Jurkat, Clone E6-1 (cell line): ENCODE measurements at places on chromosomes 5 and 9.

DNA sequence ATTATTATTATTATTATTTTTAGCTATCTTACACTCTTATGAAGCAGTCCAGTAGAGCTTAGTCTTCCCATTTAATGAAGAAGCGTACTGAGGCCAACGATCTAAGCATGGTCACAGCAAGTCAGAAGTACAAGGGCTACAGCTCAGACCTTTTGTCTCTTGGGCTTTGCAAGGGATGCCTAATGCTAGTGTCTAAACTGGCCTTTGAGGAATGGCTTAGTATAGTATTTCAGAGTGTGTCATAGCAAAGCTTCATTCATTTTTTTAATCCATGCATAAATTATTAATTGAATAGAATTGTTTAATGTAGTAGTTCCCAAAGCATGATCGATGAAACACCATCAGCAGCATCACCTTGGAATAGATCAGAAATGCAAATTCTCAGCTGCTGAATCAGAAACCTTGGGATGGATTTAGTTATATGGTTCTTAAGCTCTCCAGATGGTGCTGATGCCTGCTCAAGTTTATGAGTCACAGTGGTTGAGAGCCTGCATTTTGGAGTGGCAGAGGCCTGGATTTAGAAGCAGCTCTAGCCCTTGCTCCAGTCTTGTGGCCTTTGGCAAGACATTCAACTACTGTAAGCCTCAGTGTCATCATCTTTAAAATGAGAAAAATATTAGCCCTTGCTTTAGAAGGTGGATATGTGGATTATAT is 6.1 kb downstream of the IL12B start:
- DNase-seq, result no peak

GRCh38 chr9:116232424-116233159 is 79.0 kb downstream of the PAPPA start:
- no peak for DNase-seq

GRCh38 chr5:55919625-55920024 is 68.5 kb downstream of the IL31RA start:
- DNase-seq, result no peak

DNA sequence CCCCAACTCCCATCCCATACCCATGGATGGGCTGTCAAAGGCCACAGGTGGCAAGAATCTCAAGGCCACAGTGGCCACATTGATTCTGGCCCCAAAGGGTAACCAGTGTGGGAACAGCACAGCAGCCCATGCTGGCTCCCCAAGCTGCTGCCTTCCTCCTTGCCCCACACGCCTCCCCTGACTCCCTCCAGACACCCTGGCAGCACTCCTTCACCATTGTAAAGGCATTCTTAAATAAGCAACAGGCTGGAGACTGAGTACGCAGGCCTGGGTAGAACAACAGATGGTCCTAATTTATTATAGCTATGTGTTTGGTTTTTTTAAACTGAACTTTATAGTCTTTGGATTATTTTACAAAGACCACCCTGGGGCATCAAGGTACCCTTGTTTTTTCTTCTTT is 158.8 kb downstream of the TSSK1B start:
- DNase-seq, result no peak

DNA sequence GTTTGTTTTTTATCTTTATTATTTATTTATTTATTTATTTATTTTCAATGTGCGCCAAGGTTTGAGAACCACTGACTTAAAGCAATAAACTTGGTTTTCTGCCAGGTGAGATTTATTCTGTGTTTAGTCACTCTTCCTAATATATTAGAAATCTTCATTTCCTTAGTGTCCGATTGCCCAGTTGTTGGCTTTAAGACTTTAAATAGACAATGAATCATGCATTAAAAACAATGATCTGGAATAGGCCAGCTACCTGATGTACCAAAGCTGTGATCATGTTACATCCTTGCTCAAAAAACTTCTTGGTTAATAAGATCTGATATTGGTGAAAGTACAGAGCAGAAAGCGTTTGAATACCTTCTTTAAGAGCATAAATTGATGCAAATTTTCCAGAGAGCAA is 52.1 kb upstream of the ERBIN start:
- no peak for DNase-seq

DNA sequence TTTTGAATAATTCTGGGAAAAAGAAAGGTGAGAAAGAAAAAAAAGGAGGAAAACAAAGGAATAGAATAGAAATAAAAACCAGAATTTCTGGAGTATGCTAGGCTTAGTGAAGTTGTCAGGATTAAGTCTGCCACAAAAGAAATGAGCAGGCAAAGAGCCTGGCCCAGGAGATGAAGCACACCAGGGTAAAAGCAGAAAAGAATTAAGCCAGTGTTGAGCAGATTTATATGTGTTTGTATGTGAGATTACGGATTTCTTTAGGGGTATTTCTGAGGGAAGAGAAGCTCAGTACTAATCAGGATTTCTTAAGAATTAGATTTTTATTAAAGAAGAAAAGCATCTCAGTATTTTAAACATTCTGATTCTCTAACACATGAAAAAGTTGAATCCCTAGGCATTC is 74.5 kb downstream of the MRPS27 start:
- no peak for DNase-seq

- DNase-seq, result no peak
Observed at GRCh38 chr5:93193431-93194347, 387.3 kb downstream of the NR2F1-AS1 start.

DNA sequence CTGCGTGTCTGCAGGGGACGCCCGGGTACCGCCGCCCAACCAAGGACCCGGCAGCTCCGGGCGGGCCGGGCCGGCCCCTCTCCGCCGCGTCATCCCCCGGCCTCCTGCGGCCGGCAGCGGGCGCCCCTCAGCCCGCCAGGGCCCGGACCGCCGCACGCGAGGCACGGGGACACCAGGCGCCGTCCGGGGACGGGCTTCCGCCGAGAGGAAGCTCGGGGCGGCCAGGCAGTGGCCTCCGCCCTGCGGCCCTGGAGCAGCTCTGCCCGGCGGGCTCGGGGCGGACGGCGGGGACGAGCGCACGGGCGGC is 373 bp downstream of the FBXW5 start:
- DNase-seq, result no peak

- no peak for DNase-seq
Observed at GRCh38 chr5:31827867-31828266, 188.9 kb downstream of the PDZD2 start.

- no peak for DNase-seq
Observed at GRCh38 chr5:90641528-90641927, 82.9 kb downstream of the ADGRV1 start.

GRCh38 chr5:102691434-102691833 is 63.7 kb upstream of the PAM start:
- DNase-seq, result no peak

GRCh38 chr5:154118893-154119336 is 71.6 kb upstream of the GALNT10 start:
- no peak for DNase-seq

DNA sequence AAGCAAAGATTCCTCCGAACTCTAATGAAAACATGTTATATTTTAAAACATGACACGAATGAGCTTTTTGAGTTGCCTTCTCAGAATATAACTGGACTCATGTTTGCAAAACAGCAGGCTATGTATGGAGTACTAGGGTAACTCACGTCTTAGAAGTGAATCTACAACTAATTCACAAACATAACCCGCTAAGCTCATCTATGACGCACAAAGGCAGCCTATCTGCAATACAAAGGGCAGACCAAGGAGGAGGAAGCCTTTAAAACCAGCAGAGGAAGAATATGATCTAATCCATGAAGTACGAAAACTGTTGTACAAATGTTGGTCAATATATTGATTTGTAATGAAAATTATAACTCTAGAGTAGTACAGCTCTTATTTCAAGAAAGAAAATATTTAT is 67.0 kb downstream of the CETN3 start:
- DNase-seq, result no peak

- no peak for DNase-seq
Observed at GRCh38 chr5:109743770-109744212, 54.1 kb downstream of the MAN2A1 start.

- DNase-seq, result no peak
Observed at GRCh38 chr5:137147346-137147745, 351.8 kb downstream of the SPOCK1 start.

- no peak for DNase-seq
Observed at GRCh38 chr9:133807818-133808217, 69.7 kb upstream of the SARDH start.

DNA sequence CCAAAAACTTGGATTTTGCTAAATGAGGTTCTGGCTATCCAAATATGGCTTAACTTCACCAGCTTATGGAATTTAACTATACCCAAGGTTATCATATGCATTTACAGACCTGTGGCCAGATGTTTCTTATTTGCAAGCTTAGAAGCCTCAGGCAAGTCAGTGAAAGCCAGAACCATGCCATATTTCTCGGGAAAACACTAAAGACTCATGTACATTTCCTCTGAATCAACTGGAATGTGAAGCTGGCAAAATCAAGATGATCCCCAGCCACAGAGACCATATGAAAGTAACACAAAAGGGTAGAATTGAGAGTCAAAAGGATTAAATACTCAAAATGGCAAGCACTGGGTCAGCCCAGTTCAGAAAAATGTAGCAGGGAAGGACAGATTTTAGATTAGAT is 76.4 kb upstream of the SLC1A1 start:
- no peak for DNase-seq

- DNase-seq, result no peak
Observed at GRCh38 chr5:16412556-16412955, 53.0 kb downstream of the ZNF622 start.

GRCh38 chr5:38420691-38421390 is 135.6 kb downstream of the LIFR start:
- peak; percentile 28 for DNase-seq

DNA sequence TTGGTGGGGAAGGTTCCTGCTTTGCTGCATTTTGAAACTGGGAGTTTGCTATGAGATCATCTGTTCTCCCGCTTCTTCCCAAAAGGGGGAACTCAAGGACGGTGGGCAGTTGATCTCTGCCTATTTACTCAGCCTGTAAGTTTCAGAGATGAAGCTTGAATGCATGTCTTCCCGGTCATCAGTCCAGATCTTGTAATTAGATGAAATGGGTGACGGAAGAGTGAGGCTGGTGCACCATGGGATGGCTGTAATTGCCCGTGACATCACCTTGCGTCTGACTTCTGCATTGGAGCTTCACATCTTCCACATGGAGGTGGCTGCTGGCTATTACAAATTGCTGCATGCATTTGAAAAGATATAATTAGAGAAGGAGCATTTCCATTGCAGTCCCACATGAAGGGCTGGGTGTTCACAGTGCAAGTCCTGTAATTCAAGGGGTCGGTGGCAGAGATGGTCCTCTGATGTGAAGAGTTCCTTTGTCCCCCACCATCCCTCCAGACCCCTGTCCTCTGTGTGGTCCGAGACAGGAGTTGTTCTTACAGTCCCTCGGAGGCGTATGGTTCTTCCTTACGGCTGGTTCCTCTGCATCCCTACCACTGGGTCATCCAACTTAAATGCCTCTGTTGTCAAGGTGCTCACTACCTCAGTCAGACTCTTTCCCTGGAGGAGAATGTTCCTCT is 72.9 kb downstream of the ZNF618 start:
- DNase-seq, result no peak

DNA sequence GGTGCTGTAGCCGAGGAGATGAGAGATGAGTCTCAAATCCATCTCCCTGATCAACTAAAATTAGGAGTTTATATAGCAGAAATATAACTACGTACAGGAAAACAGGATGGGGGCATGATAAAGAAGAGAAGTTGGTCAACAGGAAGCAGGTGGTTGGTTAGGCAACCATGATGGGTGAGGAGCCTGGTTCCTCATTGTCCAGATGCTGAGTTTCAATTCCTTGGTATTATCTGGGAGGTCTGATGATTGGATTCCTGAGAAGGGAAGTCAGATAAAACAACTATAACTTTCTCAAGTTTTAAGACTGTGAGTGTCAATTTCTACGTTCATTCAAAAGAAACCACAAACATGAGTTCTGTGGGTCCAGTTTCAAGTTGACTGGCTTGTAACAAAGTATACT is 323.9 kb downstream of the MTRR start:
- no peak for DNase-seq

DNA sequence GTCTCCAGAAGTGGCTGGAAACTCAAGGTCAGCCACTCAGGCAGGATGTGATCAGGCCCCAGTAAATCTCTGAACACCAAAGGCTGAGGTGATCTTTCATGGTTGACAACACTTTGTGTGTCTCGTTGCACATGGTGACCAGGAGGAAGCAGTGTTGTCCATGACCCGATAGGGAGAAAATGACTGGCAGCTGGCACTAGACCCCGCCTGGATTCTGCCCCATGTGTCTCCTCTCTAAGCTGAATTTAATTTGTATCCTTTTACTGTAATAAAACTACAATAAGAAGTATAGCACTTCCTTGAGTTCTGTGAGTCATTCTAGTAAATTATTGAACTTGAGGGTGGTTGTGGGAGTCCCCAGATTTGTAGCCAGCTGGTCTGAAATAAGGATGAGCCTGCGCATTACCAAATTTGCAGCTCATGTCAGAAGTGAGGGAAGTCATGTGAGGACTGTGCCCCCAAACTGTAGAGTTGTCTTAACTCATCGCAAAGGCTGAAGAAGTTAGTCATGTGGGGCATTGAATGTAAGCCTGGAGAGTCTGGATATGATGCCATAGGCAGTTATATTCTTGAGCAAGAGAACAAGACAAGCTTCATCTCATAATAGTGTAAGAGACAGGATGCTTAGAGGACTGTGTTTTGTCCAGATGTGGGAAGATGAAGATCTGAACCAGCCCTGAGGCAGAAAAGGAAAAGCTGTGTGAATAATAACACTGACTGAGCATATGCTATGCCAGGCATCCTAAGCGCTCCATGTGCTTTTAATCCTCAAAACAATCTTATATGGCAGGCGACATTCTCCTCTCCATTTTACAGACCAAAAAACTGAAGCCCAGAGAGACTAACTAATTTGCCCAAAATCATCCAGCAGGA is 55.9 kb downstream of the TMEM215 start:
- DNase-seq, result no peak

GRCh38 chr5:7015586-7016256 is 302.5 kb downstream of the TENT4A start:
- DNase-seq, result peak; percentile 12

- no peak for DNase-seq
Observed at GRCh38 chr5:59725392-59725767, 168.1 kb downstream of the PDE4D start.

- DNase-seq, result no peak
Observed at GRCh38 chr5:173888473-173889131, 453 bp downstream of the CPEB4 start.

- DNase-seq, result no peak
Observed at GRCh38 chr9:21994556-21995005, at the start of gene CDKN2B-AS1. Gene CDKN2B-AS1 (plus strand): TSS chr9:21994791.

- no peak for DNase-seq
Observed at GRCh38 chr9:113416149-113416721, 5.7 kb downstream of the C9orf43 start.

DNA sequence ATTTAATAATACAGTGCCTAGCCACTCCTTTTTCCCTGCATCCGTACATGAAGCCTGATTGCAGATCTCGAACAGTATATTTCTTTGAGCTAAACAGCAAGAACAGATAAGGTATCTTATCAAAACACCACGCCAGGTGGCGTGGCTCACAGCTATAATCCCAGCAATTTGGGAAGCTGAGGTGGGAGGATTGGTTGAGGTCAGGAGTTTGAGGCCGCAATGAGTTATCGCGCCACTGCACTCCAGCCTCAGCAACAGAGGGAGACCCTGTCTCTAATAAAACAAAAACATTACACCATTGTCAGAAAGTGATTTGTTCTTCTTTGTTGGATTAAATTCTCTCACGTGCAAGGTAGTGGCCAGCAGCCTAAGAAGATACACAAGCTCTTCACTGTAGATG is 291.2 kb upstream of the DMRT1 start:
- no peak for DNase-seq

GRCh38 chr9:28616310-28616709 is 1043.0 kb upstream of the C9orf72 start:
- no peak for DNase-seq

GRCh38 chr5:62083661-62084060 is 222.3 kb upstream of the KIF2A start:
- no peak for DNase-seq

- DNase-seq, result no peak
Observed at GRCh38 chr9:130466537-130467217, 21.9 kb downstream of the ASS1 start.
